ENCODE measurements at places on chromosomes 7 and 10.
A peak's percentile ranks its signal among the peaks of the same experiment; 100 is the strongest.

DNA sequence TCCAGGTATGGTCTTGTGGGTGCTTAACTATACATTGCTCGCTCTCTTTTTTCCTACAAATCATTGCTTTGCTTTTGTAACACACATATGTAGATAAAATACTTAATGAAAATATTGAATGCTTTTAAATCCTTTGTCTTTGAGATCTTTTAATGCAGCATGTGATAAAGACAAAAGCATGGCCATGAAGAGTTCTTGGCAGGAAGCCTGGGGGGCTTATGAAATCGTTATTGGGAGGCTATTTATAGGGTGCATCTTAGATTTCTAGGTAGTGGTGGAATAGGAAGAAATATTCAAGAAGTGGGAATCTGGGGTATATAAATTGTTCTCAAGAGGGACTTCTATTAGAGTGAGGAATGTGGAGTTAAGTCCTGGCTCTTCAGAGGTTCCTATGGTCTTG, 21.9 kb downstream of the UBE2D1 start:
- no peak for DNase-seq

- no peak for DNase-seq
These were observed 511.2 kb upstream of the KLF6 start for GRCh38 chr10:4296161-4296560.

DNA sequence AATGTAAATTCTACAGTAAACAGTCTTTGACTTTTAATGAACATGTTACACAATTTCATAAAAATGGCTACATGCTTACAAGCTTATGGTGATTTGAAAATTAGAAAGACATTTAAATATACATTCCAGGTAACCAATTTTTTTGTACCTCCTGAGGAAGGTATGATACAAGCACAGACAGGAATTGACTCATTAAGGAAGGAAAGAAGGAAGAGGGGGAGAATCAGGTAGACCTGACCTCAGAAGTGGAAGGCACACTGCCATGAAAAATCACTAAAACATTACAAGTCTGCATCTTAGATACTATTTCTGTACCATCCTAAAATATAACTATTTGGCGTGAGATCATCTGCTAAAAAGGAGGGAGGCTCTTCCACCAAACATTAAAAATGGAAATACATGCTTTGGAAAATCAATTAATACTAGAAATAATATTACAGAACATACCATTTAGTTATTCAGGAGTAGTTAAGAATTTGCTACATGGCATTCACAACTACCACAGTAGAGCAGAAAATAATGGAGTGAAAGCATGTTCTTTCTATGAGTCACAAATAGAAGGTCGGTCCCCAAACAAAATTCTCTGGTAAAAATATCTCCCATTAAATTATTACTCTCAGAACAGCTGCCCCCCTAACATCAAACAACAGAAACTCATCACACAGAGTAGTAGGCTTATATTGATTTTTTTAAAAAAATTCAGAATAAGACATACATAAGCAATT, 15.2 kb downstream of the RAB11FIP2 start:
- DNase-seq = no peak

DNA sequence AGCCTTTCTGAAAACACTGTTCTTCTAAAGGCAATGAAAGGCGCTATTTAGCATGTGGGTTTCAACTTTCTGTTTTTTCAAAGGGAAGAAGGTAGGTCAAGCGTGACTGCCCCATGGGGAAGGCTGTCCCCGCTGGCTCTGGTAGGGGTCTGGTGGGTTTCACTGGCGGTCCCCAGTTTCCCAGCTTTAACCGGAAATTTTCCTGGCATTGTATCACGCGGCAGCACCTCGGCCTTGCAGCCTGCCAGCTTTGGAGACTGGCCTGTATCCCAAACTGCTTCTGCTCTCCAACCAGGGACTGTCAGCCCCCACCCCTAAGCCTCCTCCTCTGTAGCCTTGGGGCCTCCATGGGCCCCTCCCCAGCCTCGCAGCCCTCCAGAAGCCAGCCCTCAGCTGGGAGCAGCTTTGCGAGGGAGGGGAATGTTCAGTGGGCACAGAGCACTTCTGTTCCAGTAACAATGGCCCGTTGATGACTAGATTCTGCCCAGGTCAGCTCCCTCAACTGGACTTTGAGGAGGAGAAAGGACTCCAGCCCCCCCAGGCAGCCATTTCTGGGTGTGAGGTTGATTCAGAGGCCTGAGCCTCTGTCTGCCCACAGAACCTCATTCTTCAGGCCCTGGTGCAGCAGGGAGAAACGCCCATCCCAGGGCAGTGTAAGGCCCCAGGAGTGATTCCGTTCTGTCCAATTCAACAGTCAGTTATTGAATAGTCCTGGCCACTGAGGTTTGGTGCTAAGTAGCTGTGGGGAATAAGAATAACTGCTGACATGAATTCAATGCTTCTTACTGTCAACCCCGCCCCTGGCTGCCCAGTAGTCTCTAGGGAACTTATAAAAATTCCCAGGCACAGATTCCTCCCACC, 17.1 kb downstream of the CHST3 start:
- DNase-seq = peak; percentile 90

DNA sequence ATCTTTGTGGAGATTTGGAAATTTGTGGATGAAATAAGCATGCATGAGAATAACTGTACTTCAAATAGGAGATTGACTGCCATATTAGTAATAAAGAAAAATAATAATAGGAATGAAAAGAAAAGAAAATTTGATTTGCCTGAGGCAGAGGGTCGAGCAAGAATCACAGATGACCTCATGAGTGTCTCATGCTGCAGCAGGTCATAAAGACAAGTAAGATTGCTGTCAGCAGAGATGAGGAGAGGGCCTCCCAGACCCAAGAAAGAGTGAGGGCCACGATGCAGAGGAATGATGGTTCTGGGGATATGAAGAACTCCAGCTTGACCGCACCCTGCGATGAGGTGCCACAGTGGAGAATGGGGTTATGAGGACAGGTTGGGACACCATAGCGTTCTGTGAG, 39.2 kb downstream of the TOMM7 start:
- no peak for DNase-seq

- no peak for DNase-seq
These were observed 8.8 kb downstream of the TSPAN15 start for GRCh38 chr10:69459893-69460575.

- DNase-seq = peak; percentile 57
These were observed 7.0 kb downstream of the ATP6V0E2 start for GRCh38 chr7:149880638-149881311.

DNA sequence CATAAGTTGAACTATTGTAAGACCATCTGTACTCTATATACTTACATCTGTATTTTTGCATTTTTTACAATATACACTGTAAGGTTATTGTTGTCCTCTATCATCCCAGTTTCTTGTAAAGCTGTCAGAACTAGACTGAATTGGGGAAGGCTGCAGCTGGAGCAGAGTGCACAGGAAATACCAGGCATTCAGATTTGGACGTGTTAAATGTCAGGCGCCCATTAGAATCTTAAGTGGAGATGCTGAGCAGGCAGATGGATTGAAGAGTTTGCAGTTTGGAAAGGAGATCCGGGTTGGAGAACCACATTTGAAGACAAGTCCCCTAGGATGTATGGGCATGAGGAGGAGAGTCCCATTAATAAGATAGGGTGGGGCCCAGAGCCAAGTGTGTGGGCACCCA, 40.4 kb downstream of the MTURN start:
- DNase-seq = no peak

- DNase-seq = no peak
These were observed 157.0 kb upstream of the ZMIZ1 start for GRCh38 chr10:78911533-78912340.

Measured in occipital lobe (tissue), 3 donors.